ENCODE measurements at places on chromosomes 7 and 10.

GRCh38 chr10:132690821-132691610 is 94.9 kb downstream of the NKX6-2 start:
- DNase-seq = no peak

DNA sequence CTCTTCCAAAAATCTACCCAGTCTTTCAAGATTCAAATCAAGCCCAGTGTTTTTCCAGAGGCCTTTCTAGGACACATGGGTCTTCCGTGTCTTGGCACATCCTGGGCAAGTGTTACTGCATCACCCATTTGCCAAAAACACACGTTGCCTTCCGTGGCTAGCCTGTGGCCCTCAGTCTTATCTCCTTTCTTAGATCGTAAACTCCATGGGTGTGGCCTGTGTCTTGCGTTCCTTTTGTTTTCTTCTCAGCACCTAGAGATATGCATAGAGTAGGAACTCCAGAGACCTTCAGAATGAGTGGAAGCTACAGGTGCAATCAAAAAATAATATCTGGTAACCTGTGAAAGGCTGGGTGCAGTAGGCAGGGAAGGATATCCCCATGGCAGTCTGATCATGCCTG is 56.5 kb upstream of the NMT2 start:
- DNase-seq = no peak

DNA sequence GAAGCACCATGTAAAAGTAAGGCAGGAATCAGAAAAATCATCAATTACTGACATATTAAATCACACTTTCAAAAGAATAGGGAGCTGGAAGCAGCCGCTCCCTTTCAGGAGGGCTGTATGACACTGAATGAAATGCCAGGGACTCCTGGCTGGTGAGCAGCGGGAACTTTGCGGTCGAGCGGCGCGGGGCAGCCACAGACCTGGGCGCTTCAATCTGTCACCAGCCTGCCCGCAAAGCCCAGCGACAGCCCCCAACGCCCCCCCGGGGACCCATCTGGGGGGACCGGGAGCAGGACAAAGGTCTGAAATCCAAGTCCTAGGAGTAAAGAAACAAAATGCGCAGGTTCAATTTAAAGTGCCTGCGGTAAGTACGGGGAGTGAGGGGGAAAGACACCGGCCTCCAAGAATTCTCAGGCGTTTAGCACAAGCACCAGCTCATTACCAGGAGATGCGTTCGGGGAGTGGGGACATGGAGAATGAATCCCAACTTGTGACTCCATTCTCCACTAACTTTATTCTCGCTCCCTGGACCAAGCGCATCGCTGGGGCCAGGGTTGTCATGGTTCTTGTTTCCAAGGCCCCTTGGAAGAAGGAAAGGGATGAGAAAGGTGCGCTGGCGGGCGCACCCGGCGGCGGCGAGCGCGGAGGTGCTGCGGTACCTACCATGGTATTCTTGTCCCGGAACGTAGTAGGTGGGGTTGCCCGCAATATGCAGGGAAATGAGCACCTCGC is 824 bp downstream of the RELN start:
- no peak for DNase-seq

GRCh38 chr10:78456649-78457400 is 423.2 kb downstream of the RPS24 start:
- DNase-seq = no peak

GRCh38 chr7:122651451-122651850 is 47.5 kb downstream of the RNF133 start:
- DNase-seq = no peak

- DNase-seq = no peak
Measured at GRCh38 chr7:32658034-32658433, 162.7 kb downstream of the AVL9 start.

GRCh38 chr7:94421681-94422080 is 27.0 kb downstream of the COL1A2 start:
- DNase-seq = no peak

DNA sequence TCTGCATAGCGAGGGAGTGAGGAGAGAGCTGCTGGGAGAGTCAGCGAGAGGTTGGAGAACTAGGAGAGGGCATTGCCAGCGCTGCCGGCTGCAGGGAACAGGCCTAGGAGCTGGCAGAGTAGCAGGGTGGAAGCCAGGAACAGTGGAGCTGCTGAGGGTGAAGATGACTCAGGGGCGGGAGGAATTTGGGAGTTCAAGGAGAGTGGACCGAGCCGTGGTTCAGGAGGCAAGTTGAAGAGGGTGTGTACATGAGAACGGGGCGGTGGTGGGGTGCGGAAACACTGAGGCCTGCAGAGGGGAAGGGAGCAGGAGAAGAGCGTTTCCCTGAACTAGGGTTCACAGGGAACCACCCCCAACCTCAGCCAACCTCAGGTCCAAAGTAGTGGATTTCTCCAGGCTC is 31.5 kb downstream of the HIF1AN start:
- DNase-seq = no peak

DNA sequence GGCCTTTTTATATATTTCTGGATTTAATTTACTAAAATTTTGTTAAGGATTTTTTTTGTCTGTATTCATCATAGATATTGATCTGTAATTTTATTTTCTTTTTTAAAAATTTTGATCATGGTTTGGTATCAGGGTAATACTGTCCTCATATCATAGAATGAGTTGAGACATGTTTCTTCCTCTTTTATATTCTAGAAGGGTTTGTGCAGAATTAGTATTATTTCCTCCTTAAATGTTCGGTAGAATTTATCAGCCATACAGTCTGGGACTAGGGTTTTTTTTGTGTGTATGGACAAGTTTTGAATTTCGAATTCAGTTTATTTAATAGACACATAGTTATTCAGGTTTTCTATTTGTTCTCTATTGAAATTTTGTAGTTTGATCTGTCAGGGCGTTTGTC is 54.0 kb downstream of the SHOC2 start:
- no peak for DNase-seq

GRCh38 chr10:100749059-100749308 is 3.6 kb downstream of the PAX2 start:
- DNase-seq = no peak

DNA sequence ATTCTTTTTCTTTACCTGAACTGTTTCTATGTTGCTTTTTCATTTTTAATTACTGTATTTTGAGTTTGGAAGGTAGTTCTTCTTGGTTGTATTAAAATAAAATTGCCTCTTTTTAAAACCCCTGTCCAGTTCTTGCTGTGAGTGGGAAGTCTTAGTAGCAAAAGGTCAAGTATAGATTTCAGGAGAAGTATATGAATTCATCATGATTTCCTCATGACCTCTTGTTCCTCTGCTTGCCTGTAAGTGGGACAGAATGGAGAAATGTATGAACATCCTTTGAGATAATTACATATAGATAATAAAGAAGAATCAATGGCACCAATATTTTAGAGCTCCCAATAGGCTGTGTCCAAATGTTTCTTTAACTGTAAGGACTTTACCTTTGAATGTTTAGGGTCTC is 126.2 kb downstream of the LRRC4 start:
- no peak for DNase-seq

GRCh38 chr10:124935946-124936345 is 6.0 kb upstream of the ZRANB1 start:
- DNase-seq = no peak

GRCh38 chr7:18771834-18772566 is 276.5 kb downstream of the HDAC9 start:
- DNase-seq = no peak

- no peak for DNase-seq
Measured at GRCh38 chr10:64130152-64130551, 609.0 kb downstream of the REEP3 start.

All from hypothalamus (tissue), 51 donors.